ENCODE measurements at places on chromosomes 13 and 19.
A peak's percentile ranks its signal among the peaks of the same experiment; 100 is the strongest.

DNA sequence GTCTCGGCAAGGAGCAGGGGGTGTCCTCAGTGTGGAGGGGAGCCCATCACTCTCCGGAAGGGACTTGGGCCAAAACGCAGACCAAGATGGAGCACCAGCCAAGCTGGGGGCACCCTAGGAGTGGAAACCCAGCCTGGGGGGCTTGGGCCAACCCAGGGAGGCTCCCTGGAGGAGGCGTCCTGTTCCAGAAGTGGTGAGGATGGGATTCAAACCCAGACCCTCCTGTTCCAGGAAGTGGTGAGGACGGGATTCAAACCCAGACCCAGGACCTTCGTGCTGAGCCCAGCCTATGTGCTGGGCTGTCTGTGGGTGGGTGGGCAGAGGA is 848 bp upstream of the PLIN4 start:
- no peak for DNase-seq

DNA sequence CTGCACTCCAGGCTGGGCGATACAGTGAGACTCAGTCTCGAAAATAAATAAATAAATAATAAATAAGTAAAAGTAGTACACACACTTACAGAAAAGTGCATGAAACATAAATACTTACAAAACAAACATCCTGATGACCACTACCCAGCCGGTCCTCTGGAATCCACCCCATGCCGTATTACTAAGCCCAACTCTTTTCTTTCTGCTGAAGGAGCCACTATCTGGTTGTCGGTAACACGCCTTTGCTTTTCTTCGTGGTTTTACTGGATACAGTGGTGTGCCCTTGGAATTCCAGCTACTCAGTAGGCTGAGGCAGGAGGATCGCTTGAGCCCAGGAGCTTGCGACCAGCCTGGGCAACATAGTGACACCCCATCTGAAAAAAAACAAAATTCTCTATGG is 39.4 kb downstream of the CELF5 start:
- no peak for DNase-seq

DNA sequence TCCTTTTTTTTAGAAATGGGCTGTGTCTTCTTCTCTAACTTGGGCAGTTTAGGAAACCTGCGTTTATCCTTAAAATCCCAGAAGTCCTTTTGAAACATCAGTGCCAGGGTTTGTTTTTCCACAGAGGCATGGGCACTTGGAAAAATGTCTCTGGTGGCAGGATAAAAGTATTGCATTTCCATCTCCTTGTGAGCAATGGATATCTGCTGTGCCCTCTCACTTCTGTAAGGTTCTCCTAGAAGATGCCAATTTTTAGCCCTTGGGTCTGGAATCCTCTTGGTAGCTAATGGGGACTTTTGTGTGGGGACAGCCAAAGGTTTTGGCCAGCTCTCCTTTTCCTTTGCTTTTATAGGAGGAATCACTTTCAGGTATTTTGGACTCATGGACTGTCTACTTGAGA is 21.0 kb downstream of the WDR87 start:
- DNase-seq, result no peak

GRCh38 chr19:49987159-49987698 is 26.3 kb upstream of the SIGLEC11 start:
- peak; percentile 87 for DNase-seq

GRCh38 chr13:59750860-59751259 is 412.9 kb downstream of the DIAPH3 start:
- DNase-seq, result no peak

- no peak for DNase-seq
Observed at GRCh38 chr19:16398530-16399249, 73.1 kb downstream of the EPS15L1 start.

- DNase-seq, result peak; percentile 70
Observed at GRCh38 chr19:1811472-1811894, 593 bp downstream of the ATP8B3 start.

- DNase-seq, result no peak
Observed at GRCh38 chr13:47168618-47169017, 271.8 kb upstream of the HTR2A start.

DNA sequence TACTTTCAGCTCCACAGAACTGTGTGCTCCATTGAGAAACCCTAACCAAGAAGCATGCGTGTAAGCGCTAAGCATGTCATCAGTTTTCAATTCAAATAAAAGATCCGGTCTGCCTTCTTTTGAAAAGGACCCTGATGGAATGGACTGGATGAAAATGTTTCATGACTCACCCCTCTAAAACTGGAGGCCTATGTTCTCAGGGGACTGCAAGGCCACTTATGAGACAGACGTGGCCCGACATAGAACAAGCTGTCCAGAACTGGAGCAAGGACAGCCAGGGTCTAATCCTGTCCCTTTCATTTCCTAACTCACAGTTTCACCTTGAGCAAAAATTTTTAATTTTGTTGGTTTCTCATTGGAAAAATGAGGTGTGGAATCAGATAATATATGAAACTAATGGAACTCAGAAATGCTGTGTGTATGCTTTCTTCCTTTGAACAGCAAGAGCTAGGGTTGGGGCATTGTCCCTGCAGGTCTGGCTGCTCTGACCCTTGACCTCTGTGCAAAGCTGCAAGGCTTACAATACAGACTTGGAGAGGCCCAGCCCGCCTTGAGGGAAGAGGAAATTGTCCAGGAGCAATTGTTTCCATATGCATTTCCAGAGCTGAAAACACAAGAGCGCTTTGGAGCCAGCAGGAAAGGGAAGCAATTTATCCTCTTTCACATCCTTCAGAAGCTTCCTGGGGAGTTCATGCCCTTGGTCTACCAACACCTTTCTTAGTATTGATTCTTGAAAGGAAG is 553.4 kb upstream of the KLF12 start:
- no peak for DNase-seq

DNA sequence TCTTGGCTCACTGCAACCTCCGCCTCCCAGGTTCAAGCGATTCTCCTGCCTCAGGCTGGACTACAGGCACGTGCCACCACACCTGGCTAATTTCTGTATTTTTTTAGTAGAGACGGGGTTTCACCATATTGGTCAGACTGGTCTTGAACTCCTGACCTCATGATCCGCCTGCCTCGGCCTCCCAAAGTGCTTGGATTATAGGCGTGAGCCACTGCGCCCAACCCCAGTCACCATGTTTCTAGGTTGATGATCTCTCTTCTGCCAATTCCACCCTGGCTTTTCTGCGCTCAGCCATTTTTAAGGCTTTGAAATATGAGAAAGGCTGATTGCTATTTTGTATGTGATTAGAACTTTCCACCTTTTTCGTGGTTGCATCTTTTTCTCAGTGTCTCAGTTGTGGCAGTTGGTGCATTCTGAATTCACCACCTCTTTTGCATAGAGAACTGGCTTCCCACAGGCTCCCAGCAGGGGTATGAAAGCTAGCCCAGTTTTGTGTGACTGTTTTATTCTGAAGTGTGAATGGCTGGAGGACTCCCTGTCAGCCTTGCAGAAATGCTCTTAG is 15.5 kb downstream of the CEACAM1 start:
- DNase-seq, result no peak

DNA sequence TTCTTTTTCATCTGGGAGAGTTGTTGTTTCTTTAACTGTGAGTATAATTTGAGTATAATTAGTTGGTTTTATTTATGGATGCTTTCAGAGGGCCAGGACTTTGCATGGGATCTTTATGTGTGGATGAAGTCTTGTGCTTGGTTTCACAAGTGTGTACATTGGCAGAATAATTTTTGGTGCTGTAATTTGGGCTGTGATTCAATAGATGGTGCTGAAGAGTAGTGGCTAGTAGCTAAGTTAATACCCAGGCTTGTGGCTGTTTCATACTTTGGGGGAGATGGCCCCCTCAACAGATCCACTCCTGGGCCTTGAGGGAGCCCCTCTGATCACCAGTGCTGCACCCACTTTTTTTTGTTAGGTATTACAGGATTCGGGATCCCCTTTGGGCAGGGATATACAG is 1142.4 kb downstream of the SLITRK1 start:
- DNase-seq, result no peak

DNA sequence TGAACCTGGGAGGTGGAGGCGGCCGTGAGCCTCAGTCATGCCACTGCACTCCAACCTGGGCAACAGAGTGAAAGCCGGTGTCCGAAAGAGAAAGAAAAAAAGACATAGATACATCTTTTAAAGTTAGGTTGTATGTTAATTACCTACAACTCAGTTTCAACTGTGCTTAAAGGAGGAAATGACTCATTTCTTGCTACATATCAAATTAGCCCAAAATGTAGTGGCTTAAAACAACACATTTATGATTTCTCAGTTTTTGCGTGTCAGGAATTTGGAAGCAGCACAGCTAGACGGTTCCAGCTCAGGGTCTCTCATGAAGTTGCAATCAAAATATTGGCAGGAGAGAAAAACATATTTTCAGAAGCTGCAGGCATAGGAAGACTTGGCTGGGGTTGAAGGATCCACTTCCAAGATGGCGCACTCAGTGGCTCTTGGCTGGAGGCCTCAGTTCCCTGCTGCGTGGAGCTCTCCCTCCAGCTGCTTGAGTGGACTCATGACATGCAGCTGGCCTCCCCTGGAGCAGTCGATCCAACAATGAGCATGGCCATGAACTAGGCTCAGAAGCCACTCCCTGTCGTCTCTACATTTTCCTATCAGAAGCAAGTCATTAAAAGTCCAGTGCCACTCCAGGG is 7.1 kb downstream of the LDLR start:
- peak; percentile 74 for DNase-seq

DNA sequence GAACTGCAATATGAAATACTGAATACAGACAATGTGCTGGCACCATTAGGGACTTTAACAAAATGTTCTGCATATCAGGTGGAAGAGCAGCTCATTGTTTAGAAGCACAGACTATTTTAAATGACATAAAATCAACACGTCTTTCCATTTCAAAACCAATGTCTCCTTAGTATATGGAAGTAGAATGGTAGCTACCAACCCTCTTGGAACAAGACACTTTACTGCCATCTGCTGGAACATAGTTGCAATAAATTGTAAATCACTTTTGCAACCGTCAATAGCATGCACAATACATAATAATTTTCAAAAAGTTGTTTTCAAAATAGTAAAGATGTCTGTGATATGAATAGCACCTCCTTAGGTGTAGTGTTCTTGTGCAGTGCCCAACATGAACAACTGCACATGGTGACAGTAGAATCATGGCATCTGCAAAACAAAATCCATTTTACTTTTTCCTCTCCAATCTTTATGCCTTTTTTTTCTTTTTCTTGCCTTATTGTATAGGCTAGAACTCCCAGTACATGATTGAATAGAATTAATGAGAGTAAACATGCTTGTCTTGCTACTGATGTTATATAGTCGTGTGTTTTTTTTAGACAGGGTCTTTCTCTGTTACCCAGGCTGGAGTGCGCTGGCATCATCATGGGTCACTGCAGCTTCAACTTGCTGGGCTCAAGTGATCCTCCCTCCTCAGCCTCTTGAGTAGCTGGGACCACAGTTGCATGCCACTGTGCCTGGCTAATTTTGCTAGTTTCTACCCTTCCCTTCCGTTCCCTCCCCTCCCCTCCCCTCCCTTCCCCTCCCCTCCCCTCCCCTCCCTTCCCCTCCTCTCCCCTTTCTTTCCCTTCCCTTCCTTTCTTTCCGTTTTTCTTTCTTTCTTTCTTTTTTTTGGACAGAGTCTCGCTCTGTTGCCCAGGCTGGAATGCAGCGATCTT is 7.8 kb upstream of the LYPD5 start:
- no peak for DNase-seq

DNA sequence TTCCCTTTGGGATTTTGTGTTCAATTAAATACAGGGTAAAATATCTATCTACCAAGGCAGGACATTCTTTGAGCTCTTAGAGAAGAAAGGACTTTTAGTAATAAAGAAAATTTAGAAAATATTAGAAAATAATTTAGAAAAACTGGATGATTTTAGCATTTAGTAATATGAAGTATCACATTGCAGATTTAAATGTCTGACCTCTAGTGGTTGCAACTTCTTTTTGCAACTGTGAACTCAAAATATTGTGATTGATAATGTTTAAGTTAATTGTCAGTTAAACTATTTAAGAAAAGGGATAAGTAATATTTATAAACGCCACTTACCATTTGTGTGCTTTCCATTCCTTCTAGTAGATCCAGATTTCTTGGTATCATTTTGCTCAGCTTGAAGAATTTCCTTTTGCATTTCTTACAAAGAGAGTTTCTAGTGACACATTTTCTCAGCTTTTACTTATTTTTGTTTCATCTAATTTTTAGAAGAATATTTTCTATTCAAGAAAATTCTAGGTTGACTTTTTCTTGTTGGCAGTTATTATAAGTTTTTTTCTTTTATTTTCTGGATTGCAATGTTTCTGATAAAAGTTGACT is 10.3 kb upstream of the POSTN start:
- no peak for DNase-seq

All from left ventricle myocardium superior (tissue), 1 donor.